ENCODE measurements at places on chromosomes 3 and 15.

GRCh38 chr15:81814882-81815455 lies 230.8 kb downstream of the MEX3B start:
- DNase-seq, result no peak

- DNase-seq, result no peak
Measured at GRCh38 chr15:51801391-51801835, 28.0 kb upstream of the TMOD3 start.

DNA sequence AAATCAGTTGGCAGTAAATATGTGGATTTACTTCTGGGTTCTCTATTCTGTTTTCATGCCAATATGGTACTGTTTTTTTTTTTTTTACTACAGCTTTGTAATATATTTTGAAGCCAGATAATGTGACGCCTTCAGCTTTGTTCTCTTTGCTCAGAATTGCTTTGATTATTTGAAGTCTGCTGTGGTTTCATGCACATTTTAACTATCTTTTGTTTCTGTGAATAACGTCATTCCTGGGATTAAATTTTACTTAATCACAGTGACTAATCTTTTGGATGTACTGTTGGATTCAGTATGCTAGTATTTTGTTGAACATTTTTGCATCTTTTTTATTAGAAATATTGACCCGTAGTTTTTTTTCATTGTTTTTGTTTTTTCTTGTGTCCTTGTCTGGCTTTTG lies 576.5 kb downstream of the ZNF385D start:
- no peak for DNase-seq

DNA sequence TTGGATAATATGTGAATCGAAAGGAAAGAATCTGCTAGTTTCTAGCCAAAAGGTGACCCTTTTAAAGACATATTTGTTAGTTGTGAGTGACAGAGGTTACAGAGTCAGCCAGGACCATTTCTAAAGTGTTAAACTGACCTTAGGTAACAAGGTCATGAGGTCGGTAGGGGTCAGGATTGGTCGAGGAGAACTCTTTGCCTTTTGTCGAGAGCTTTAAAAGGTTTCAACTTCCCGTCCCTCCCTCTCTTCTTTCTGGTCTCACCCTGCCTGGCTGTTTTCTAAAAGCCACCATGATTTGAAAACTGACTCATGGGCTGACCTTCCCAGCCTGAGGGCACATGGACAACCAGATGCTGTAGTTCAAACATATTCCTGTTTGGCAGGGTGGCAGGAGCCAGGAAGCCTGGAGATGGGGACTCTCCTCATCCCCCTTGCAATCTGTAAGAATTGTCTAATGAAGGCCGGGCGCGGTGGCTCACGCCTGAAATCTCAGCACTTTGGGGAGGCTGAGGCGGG lies 25.8 kb upstream of the PRTG start:
- DNase-seq, result no peak

DNA sequence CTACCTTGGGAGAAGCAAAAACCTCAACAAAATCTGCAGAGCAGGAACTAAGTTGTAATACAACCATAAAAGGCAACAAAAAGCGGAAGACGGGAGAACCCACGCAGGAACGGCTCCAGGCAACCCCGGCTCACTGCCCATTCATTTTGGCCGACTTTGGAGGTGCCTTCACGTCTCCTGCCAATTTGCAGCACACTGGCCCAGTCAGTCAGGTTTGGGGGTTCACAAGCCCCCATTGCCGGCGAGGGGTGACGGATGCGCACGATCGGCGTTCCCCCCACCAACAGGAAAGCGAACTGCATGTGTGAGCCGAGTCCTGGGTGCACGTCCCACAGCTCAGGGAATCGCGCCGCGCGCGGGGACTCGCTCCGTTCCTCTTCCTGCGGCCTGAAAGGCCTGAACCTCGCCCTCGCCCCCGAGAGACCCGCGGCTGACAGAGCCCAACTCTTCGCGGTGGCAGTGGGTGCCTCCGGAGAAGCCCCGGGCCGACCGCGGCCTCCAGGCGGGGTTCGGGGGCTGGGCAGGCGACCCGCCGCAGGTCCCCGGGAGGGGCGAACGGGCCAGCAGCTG lies 463 bp downstream of the TERC start:
- peak; percentile 81 for DNase-seq

DNA sequence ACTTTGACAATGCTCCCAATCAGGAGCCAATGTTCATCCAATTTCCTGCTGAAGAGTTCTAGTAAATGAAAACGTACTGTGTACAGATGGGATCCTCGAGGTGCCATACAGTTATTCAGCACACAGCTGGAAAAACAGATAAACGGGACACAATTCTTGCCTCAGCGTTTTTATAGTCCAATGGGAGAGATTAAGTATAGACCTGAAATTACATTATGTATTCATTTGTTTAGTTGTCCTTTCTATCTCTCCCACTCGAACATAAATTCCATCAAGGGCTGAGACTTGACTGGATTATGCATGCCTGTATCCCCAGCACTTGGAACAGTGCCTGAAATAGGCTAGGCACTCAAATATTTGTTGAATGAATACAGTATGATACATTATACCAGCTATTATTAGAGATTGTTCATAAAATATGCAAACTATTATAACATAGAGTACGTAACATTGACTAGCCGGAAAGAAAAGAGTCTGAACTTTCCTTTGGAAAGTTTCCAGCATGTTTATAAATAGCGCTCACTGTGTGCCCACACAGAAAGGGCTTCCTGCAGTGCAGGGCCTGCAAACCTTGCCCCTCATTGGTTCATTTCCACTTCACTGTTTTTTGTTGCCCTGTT lies 27.4 kb upstream of the SNTN start:
- no peak for DNase-seq

DNA sequence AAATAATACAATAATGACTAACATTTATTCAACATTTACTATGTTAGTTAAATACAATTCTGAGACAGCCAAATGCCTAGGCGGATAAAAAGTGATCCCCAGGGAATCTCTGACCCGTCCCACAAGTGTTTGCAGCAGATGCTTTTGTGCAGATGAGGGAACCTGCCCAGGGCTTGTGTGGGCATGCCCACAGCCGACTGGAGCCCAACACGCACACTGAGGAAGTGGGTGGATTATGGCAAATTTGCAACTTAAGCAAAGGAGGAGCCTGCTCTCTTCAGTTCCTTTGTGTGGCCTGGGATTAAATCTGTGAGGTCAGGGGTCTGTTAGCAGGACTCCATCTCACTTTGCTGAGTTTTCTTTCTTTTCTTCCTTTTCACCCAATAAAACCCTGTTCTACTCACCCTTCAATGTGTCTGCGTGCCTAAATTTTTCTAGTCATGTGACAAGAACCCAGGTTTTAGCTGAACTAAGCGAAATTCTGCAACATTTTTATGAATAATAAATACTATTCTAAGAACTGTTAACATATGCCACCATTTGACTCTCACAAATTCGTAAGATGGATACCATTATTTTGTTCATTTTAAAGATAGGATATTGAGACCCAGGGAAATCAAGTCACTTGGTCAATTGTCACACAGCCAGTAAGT lies 13.9 kb upstream of the RTP1 start:
- no peak for DNase-seq

- no peak for DNase-seq
Measured at GRCh38 chr3:4587061-4587837, 94.1 kb downstream of the ITPR1 start.

DNA sequence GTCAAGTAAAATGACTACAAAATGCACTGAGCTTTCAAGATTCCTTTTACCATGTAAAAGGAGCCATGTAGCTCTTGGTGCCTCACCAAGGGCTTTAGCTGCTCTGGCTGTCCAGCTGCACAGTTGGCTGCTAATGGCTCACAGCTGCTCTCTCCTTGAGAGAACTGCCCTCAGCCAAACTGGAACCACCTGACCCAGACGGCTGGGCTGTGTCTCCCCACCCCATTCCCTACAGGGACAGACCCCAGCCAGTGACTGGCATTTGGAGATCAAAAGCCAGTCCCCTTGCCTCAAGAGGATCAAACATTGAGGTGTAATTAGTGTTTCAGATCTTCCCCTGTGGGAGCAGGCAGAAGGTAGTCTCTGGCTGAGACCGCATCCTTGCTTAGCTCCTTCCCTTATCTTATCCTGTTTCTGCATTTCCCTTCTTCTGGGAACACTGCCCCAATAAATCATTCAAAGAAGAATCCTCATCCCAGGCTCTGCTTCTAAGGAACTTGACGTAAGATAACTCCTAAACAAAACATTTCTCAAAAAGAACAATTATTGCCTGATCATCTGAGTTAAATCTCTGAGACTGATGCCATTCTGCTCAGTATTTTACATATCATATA lies 28.6 kb upstream of the UBE2E2 start:
- DNase-seq, result no peak

DNA sequence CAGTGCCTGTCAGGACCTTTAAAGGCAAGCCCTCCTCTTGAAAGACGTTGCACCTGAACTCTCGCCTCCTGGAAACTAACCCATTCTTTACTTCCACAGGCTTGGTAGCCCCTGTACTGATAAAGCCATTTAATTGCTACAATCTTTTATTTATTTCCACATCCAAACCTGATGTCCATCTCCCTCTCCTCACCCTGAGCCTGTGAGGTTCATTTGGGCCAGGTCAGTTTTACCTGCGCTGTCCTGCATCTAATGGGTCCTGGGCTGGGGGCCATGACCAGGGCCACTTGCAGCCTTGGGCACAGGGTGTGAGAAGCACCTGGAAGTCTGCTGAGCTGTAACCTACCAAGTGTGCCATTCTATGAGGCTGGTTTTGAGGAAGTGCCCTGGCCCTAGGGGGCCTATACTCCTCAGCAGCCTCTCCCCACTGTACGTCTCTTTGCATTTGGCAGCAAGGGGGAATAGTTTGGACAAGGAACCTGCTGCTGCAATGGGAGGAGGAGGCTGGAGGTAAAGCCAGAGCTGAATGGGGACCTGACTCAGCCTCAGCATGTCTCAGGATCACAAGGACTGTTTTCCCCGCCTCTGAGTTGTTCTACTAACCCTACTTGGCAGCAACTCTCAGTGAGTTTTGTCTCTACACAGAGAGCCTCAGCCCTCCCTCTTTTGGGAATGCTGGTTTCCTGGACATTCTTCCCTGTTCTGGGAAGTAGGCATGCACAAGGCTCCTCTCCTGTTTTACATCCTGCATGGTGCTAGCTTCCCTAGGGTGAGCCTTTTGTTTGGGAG lies 53.8 kb downstream of the WDR76 start:
- no peak for DNase-seq

- no peak for DNase-seq
Measured at GRCh38 chr15:73650416-73651126, 17.4 kb upstream of the NPTN start.

GRCh38 chr3:75337226-75337900 lies 326.8 kb upstream of the FRG2C start:
- no peak for DNase-seq

GRCh38 chr3:141526709-141527108 lies 39.9 kb downstream of the RASA2 start:
- DNase-seq, result no peak

GRCh38 chr3:24525557-24525956 lies 30.9 kb upstream of the THRB start:
- no peak for DNase-seq

GRCh38 chr15:38689522-38689921 lies 124.9 kb upstream of the RASGRP1 start:
- no peak for DNase-seq

DNA sequence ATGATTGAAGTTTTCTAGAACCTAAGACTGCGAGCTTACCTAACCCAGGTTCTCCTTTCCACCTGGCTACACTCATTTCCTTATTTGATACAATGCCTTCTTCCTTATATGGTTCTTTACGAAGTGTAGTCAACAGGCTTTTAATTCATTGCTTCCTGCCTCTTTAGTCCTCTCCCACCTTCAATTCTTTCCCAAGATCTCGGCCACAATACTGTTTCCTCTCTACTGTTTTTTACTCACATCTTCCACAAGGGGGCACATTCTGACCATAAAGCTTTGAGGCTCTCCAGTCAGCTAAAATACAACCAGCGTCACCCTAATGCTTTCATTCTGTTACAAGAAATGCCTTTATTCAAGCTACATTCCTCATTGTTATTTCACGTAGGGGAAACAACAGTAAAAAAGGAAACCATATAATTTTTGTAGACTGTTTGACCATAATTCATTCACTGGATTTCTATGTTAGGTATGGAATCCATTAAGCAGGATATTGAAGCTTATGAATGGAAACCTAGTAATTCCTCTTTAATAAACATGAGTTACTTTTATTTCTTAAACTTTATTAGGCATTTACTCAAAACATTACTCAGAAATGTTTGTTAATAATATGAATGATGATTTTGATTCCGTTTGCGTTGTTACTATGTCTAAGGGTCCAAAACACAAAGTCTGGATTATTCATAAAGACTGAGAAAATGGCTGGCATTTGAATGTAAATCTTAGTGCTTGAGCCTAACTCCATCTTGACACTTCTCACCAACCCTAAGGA lies 29.5 kb upstream of the VEPH1 start:
- no peak for DNase-seq

DNA sequence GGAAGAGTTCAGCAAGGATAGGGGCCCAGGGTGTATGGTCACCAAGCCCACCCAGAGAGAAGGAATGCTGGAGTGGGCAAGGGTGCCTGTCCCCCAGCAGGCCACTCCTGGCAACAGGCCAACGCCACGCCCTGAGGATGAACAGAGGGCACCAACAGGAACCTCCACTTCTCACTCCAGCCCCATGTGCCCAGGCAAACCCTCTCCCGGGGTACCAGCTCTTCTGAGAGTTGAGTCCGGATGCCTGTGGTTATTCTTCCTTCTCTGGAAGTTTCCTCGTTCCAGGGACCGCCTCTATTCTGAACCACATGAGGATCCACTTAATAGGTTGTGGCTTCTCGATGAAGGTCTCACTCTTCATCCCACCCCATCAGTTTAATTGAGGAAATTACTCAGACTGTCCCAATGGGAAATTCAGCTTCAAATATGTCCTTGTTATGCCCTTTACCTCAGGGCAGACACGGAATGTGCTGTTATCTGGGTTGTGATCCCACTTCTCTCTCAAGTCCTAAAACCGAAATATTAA lies 114.3 kb downstream of the LIPC start:
- DNase-seq, result no peak

DNA sequence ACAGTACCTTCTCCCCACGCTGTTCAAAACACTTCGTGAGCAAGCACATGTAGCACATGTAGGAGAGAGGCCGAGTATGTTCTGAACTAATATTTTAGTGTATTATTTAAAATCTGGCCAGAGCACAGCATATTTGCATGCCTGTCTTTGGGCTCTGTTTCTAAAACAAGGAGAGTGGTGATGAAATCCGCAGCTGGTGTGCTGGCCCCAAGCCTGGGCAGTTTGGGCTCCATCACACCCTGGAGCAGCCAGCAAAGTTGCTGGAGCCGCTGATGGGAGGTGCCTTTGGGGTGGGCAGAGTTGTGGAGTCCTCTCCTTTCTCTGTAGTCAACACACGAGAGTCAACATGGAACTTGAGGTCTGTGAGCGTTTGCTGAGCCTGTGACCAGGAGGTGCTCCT lies 116.6 kb downstream of the SLCO3A1 start:
- DNase-seq, result no peak

GRCh38 chr3:186383026-186383993 lies 21.3 kb upstream of the DGKG start:
- DNase-seq, result no peak

Data from stimulated activated naive CD4-positive, alpha-beta T cell (primary cell).